GM12864 (cell line): ENCODE measurements at places on chromosomes 2 and 18.

DNA sequence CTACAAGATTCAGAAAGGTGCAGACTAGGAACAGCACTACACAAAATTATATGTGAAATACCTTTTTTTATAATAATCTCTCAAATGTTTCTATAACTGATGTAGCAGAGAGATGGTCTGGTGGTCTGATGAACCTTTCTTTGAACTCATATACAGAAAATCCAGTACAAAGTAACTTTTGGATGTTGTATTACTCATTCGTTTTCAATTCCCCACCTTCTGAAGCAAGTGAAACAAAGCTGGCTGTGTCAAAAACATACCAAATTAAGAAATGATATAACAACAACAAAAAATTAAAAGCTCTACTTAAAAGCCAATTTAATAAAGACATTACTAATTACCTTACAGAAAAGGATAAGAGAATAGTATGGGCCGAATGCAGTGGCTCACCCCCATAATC lies 38.7 kb downstream of the MEMO1 start:
- no peak for DNase-seq

DNA sequence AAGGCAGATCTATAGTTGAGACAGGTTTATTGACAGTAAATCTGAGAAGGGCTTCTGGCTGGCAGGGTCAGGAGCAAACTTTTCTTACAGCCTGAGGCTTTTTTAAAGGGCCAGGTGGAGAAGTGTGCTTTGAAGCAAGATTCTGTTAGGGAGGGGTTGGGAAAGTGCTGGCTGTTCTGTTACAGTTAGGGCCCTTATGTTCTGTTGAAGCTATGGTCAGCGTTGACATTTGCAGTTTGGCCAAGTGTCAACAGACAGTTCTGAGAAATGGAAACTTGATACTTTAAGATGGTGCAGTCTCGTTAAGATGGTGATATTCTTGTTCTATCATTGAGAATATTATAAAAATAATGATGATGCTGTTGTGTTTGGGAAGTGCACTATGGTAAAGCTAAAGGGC lies 154.2 kb downstream of the RDH14 start:
- no peak for DNase-seq

DNA sequence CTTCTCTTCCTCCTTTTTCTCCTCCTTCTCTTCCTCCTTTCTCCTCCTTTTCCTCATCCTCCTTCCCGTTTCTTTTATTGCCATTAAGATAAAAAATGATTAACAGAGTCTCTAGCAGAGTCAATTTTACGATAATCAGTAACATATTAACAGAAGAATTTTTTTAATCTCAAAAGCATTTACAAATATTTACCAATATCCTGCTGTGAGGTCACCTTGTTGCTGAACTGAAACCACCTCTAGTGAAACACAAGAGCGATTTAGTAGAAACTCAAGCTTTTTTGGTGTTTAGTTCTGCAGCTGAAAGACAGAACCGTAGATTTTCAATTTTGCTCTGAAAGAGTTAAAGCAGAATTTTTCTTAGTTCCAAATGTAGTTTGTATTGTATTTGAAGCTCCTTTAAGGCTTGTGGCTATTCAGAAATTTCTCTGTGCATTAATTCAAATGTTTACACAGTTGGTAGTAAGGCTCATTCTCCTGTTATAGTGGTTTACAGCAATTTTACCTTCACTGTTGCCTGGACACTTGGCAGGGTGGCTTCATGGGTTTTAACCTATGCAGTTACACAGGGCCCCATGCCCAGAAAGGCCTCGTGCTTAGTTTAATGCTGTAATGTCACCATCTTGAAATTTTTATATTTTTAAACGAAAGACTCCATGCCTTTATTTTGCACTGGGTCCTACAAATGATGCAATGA lies 1106.6 kb upstream of the FAM98A start:
- DNase-seq: no peak

- no peak for DNase-seq
Observed at GRCh38 chr2:166246901-166247300, 119.1 kb upstream of the SCN1A start.
